Stimulated activated CD4-positive, alpha-beta T cell treated with anti-CD3 and anti-CD28 coated beads, Interleukin-12 subunit alpha, Interleukin-12 subunit beta, amount 100 ng/mL, for 24 hours (primary cell): ENCODE measurements at places on chromosomes 7 and 10.

GRCh38 chr7:43808410-43808809, 49.9 kb downstream of the BLVRA start:
- no peak for DNase-seq

DNA sequence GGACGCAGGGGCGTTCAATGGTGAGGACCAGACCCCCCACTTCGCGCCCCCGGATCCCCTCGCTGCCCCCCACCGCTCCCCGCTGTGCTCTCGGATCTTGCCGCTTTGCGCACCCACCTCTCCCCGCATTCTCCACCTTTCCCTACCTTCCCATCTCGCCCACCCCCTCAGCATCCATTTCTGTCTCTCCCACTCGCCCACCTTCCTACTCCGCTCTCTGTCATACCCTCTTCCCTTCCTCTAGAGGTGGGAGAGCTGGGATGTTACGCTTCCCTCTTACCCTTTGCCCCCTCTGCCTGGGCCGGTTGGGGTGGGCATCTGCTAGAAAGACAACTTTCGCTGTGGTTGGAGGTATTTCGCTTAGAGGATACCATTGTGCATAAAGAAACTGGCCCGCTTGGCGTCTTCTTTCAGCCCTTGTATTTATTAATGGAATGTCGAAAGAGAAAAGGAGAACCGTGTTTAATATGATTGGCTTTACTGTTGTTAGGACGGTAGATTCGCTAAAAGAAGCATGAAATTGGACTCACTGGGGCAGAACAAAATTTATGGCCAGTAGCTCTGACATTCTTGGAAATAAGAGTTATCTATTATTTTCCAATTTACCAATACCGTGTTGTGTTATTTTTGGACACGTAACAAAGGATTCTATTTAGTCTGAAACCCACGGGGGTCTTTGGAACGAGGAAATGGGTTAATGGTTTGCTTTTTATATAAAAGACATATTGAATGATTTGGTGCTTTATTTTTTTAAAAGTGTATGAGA, 873 bp downstream of the PRKAR2B start:
- no peak for DNase-seq

GRCh38 chr7:17466216-17466615, 167.8 kb downstream of the AHR start:
- DNase-seq, result no peak

GRCh38 chr10:26326851-26327250, 110.3 kb downstream of the GAD2 start:
- DNase-seq, result no peak

GRCh38 chr10:77004917-77005564, 632.6 kb downstream of the KCNMA1 start:
- no peak for DNase-seq

DNA sequence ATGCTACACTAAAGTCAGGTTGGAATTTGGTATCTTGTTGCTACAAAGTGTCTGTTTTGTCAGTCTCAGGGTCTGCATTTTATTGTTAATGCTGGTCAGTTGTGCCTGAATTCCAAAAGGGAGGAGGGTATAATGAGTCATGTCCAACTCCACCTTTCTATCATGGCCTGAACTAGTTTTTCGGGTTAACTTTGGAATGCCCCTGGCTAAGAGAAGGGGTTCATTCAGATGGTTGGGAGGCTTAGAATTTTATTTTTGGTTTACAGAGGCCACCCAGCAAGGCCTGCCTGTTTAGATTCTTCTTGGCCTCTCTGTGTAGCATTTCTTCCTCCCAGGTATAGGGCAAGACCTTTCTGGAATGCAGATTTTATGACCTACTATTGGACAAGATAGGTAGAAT, 93.2 kb downstream of the SKIDA1 start:
- no peak for DNase-seq
